ENCODE measurements at places on chromosomes 4 and X.
A peak's percentile ranks its signal among the peaks of the same experiment; 100 is the strongest.

- no peak for DNase-seq
Measured at GRCh38 chr4:120536884-120537283, 385.6 kb downstream of the PRDM5 start.

- DNase-seq: no peak
Measured at GRCh38 chrX:41001327-41001726, 83.9 kb upstream of the USP9X start.

GRCh38 chr4:68182382-68182820 is 52.7 kb upstream of the TMPRSS11F start:
- DNase-seq: no peak

DNA sequence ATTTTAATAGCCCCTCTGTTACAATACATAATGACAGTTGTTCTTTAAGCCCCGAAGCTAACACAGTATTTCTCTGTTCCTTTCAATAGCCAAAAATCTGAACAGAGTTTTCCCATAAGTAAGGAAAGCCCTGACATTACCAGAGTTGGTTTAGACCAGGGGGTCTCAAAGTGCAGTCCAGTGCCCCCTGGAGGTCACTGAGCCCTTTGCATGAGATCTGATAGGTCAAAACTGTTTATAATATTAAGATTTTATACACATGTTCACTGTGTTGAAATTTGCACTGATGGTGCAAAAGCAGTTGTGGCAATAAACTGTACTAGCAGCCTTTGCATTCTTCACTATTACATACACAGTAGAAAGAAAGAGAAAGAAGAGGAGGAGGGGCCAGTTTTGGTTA is 177.1 kb downstream of the SPANXN3 start:
- DNase-seq: no peak

- no peak for DNase-seq
Measured at GRCh38 chrX:109511113-109511512, 25.5 kb upstream of the NXT2 start.

DNA sequence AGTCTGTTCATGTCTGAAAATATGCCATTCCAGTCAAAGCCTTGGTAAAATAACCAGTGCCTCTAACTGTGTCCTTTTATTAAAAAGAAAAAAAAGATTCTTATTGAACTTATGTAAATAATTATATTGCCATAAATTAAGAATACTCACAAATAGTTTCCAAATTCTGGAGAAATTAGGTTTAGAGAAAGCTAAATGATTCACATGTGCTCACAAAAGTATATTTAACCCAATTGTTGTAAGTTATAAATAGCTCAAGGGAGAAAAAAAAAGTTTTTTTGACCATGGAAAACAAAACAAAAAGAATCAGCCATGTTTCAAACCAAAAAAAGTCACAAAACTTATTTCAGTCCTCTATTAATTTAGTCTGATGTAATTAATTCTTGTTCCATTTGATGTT is 25.3 kb upstream of the HERC6 start:
- no peak for DNase-seq

- DNase-seq: peak; percentile 78
Measured at GRCh38 chr4:25767877-25768725, 94.7 kb downstream of the SEL1L3 start.

- DNase-seq: peak; percentile 15
Measured at GRCh38 chrX:78124307-78124706, 15.1 kb downstream of the TAF9B start.

DNA sequence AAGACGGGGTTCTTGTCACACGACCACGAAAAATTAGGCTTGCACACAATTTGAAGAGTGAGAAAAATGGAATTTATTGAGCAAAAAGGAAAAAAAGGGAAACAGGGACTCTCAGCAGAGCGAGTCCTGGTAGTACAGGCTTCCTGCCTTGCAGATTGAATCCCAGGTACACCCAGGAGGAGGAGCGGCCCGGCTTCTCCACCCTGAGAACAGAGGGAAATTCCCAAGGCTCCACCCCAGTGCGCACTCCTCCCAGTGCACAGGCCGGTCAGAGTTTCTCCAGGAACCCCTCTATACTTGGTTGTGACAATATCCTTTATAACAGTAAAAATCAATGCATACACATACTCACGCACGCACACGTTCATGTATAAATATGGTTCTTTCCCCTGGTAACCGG is 22.0 kb downstream of the SLC4A4 start:
- no peak for DNase-seq

DNA sequence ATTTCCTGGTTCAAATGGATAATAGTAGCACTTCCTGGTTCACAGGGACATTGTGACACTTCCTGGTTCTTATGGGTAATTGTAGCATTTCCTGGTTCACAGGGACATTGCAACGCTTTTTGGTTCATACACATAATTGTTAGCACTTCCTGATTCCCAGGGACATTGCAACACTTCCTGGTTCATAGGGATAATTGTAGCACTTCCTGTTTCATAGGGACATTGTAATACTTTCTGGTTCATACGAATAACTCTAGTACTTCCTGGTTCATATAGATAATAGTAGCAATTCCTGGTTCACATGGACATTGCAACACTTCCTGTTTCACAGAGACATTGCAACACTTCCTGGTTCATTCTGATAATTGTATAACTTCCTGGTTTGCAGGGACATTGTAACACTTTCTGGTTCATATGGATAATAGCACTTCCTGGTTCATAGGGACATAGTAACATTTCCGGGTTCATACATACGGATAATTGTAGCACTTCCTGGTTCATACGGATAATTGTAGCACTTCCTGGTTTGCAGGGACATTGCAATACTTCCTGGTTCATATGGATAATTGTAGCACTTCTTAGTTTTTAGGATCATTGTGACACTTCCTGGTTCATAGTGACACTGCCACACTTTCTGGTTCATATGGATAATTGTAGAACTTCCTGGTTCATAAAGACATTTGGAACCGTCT is 61.6 kb upstream of the CD99 start:
- no peak for DNase-seq

GRCh38 chrX:37830371-37830770 is 17.0 kb downstream of the DYNLT3 start:
- no peak for DNase-seq

- DNase-seq: peak; percentile 92
Measured at GRCh38 chr4:27005501-27005900, 144.9 kb downstream of the STIM2 start.

DNA sequence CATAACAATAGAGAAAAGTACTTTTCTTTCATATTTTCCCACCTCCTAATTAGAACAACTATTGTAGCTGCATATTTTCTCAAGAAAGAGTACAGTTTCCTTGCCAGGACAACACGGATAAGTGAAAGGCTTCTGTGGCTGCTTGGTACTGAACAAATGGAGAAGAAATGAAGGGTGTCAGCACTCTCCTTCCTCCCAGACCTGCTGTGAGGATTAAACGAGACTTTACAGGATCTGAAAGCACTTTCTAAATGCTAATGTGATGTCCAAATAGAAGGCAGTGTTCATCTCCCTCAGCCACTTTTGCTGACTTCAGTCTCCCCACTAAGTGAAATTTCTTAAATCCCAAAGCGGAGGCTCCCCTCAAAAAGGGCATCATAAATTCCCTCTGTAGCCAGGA is 13.9 kb downstream of the NIPAL1 start:
- DNase-seq: no peak

GRCh38 chrX:47499293-47499692 is 16.3 kb upstream of the ZNF41 start:
- DNase-seq: peak; percentile 30

- DNase-seq: peak; percentile 32
Measured at GRCh38 chr4:76821641-76822040, 76.3 kb downstream of the SOWAHB start.

- DNase-seq: no peak
Measured at GRCh38 chr4:41853973-41854372, 81.3 kb upstream of the TMEM33 start.
